ENCODE measurements at places on chromosomes 12 and 14.

DNA sequence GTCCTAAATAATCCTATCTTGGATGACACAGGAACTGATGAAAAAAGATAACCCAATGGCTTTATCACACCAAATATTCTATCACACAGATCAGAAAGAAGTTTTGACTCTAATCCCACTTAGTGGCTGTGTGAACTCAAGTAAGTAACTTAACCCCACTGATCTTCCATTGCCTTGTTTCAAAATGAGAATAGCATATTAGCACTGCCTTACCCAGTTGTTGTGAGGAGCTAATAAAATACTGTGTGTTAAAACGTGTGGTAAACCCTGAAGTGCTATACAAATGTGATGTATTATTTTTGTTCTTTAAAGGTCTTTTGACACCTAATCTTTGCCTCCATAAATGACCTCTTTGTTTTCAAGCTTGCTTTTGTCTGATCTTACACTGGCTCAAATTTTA, 60.9 kb upstream of the ARID2 start:
- peak overlapping the region; percentile 18 for H3K4me3 ChIP-seq
- DNase-seq: no peak
- H3K27ac ChIP-seq: peak overlapping the region; percentile 8
- H3K4me1 ChIP-seq: peaks cover 30% of the 10 kb centered on the region
- H3K36me3 ChIP-seq: no peaks in the 10 kb centered on the region

DNA sequence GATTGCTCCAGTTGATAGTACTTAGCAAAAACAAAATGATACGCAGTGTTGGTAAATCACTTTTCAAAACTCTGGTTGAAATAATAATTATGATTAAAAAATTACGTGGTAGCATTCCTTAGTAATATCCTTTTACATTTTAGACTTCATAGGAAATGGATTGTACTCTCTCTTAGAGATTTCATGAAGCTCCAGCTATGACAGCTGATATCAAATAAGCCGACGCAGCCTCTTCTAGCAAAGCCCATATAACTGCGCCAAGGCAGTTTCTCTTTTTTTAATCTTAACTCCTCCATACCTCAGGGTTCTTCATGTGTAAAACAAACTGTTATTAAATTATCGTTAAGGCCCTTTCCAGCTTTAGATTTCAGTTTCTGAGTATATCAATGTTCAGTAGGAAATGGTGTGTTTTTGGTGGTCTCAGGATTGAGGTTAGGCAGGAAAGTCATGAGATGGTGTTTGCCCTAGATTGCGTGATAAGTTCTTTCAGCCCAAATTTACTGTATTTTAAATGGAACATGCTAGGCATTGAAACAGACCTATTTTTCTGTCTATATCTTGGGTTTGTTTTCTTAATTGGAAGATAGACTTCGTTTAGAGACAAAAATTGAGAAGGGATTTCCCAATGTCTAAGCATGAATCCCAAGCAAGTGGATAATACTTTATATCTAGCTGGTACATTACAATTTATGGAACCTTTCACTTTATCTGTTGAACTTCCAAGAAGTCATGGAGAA, 902 bp upstream of the CFL2 start:
- H3K27me3 ChIP-seq: no peaks in the 10 kb centered on the region
- no peaks in the 10 kb centered on the region for H3K36me3 ChIP-seq

- H3K27ac ChIP-seq: peak overlapping the region; percentile 86
- peak overlapping the region; percentile 68 for H3K4me3 ChIP-seq
- no peaks in the 10 kb centered on the region for H3K27me3 ChIP-seq
- peak; percentile 63 for DNase-seq
Observed at GRCh38 chr14:103629503-103630121, 601 bp downstream of the KLC1 start.

DNA sequence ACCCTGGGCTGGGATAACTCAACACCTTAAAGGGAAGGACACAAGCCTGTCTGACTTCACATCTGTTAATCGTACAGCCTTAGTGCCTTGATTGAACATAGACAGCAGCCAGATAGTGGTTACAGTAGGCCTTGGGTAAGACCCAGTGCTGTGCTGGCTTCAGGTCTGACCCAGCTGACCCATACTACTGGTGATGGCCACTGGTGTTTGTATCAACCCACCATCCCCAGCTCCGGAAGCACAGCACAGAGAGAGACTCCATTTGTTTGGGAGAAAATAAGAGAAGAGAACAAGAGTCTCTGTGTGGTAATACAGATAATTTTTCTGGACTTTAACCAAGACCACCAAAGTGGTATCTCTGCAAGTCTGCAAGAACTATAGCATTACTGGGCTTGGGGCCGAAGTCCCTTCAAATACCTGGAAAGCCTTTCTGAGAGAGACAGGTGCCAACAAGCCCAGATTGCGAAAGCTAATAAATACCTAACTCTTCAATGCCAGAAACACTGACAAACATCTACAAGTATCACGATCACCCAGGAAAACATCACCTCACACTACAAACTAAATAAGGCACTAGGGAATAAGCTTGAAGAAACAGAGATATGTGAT, 330.1 kb upstream of the GARIN2 start:
- DNase-seq: no peak
- no peaks in the 10 kb centered on the region for H3K27me3 ChIP-seq
- no peak overlapping the region for H3K27ac ChIP-seq
- H3K4me3 ChIP-seq: no peak overlapping the region

GRCh38 chr14:100549834-100550625, 37.2 kb downstream of the BEGAIN start:
- no peak overlapping the region for H3K27ac ChIP-seq
- H3K27me3 ChIP-seq: no peaks in the 10 kb centered on the region
- H3K36me3 ChIP-seq: no peaks in the 10 kb centered on the region
- H3K4me3 ChIP-seq: no peak overlapping the region

DNA sequence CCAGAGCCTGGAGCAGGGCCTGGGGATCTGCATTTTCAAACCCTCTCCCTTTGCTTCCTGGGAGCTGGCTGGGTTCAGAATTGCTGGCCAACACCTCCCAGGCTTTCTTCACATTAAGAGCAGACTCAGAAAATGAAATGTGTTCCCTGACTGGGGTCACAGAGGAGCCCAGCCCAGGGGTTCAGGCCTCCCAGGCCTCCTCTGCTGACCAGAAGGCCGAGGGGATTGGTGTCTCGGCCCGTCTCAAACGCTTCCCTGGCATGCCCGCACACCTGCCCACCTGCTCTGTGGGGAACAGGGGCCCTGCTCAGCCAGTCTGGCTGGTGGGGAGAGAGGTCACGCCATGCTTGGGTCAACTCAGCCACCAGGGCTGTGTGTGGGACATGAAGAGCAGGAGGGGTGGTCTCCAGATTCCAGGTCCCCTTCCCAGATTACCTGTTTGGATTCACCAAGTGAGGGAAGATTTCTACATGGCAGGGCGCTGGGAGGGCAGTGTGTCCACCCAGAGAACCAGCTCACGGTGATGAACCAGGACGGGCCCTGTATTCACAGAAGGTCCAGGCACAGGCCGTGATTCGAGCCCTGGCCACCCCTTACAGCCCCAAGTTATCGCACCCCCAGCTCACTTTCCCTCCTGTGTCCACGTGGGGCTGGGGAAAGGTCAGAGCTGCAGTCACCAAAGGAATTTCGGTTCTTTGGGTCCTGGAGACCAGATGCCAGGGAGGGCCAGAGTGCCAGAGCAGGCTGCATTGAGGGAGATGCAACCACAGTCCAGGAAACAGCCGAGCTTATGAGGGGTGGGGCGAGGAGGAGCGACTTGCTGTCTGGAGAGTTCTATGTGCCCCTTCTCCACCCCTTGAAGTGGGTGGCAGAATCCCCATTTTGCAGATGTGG, 55.2 kb upstream of the RIN3 start:
- no peaks in the 10 kb centered on the region for H3K36me3 ChIP-seq
- no peak for DNase-seq
- no peak overlapping the region for H3K4me3 ChIP-seq
- peaks cover 16% of the 10 kb centered on the region for H3K4me1 ChIP-seq
